ENCODE measurements at places on chromosomes 12 and 14. TPM values are rescaled to one million over a fixed set of nuclear protein-coding genes. Genes with fewer than 3 reads are reported as not detected.
A peak's percentile ranks its signal among the peaks of the same experiment; 100 is the strongest.

GLT1D1 gene
- total RNA-seq: 1.4 TPM

DNAI7 gene
- total RNA-seq: 1.2 TPM

OAS1 gene
- 26.8 TPM for total RNA-seq

IGFBP6 gene
- total RNA-seq: 86.0 TPM

CS gene
- 180 TPM for total RNA-seq

ASPG gene
- total RNA-seq: 29.4 TPM

GALNT8 gene
- total RNA-seq: 0.72 TPM

TAS2R8 gene
- not detected for total RNA-seq

TMEM132D gene
- total RNA-seq: 0.64 TPM

GRCh38 chr12:21638054-21638891 is 19.4 kb downstream of the LDHB start:
- no peak overlapping the region for H3K27ac ChIP-seq
- H3K27me3 ChIP-seq: no peaks in the 10 kb centered on the region
- H3K4me1 ChIP-seq: peaks cover 3% of the 10 kb centered on the region
- H3K4me3 ChIP-seq: no peak overlapping the region
- peaks cover 42% of the 10 kb centered on the region for H3K36me3 ChIP-seq

DNA sequence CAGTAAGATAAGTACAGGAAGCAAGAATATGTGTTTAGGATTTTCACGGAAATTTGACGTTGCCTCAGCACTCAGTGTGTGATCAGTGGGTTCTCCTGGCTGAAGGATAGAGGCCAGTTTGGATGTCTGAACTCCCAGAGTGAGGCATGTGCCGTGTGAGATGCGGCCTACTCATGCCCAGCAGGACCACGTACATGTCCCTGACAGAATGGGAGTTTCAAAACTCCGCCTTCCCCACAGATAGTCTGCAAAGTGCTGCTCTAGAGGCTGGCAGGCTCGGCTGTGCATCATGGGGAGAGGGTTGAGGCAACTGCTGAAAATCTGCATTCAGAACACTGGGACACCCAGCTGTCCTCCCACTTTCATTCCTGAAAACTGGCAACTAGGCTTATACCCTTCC is 58.3 kb downstream of the NINJ2 start:
- peaks cover 25% of the 10 kb centered on the region for H3K4me1 ChIP-seq
- no peak for DNase-seq
- no peak overlapping the region for H3K4me3 ChIP-seq
- no peaks in the 10 kb centered on the region for H3K36me3 ChIP-seq
- no peaks in the 10 kb centered on the region for H3K27me3 ChIP-seq

- DNase-seq: no peak
- H3K27ac ChIP-seq: no peak overlapping the region
- H3K4me1 ChIP-seq: peaks cover 43% of the 10 kb centered on the region
- H3K27me3 ChIP-seq: peaks cover 37% of the 10 kb centered on the region
- H3K4me3 ChIP-seq: no peak overlapping the region
Observed at GRCh38 chr12:6826734-6827436, 1.3 kb upstream of the P3H3 start.

GRCh38 chr14:95216008-95216407 is 58.7 kb upstream of the DICER1 start:
- no peaks in the 10 kb centered on the region for H3K36me3 ChIP-seq
- H3K27me3 ChIP-seq: no peaks in the 10 kb centered on the region
- no peak overlapping the region for H3K4me3 ChIP-seq
- no peak for DNase-seq

DNA sequence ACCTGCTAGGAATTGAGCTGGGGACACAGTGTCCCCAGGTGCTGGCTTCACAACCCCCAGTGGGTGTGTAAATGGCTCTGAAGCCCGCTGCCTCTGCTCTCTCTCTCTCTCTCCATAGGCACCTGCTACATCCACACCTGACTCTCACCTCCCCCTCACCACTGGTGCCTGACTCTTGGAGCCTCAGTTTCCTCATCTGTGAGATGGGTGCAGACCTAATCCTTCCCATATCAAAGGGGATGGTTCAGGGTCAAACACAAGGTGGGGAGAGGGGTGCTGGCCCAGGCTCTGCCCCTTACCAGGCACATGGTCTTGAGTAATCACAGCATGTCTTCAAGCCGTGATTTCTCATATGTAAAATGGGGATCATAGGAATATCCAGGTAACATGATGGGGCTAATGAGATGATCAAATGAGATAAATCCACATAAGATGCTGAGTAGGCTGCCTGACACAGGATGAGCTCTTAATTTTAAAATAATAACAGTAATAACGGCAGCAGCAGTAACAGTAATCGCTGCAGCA is 37.6 kb downstream of the TESC start:
- no peaks in the 10 kb centered on the region for H3K27me3 ChIP-seq
- no peak for DNase-seq
- peaks cover 10% of the 10 kb centered on the region for H3K4me1 ChIP-seq
- H3K27ac ChIP-seq: no peak overlapping the region
- H3K4me3 ChIP-seq: no peak overlapping the region

DNA sequence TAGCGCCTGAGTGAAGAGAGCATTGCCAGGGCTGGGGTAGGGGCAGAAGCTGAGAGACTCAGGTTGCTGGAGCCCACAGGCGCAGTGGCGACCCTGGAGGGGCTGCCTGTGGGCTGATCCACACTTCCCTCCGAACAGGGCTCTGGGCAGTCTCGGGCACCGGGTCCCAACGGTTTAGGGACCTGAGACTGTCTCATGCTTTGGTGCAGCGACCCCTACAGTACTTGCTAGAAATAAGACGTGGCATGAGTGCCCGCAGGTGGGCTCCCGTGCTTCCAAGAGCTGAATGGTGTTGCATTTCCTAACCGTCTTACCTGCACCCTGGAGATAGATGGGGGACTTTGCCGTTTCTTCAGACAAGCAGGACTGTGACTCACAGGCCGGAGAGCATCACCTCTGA is 57.4 kb downstream of the AACS start:
- no peak for DNase-seq
- H3K4me3 ChIP-seq: no peak overlapping the region
- H3K27ac ChIP-seq: no peak overlapping the region
- peaks cover 41% of the 10 kb centered on the region for H3K36me3 ChIP-seq

GRCh38 chr14:84446250-84446649 is 1083.7 kb upstream of the FLRT2 start:
- no peak overlapping the region for H3K4me3 ChIP-seq
- no peaks in the 10 kb centered on the region for H3K4me1 ChIP-seq
- H3K36me3 ChIP-seq: no peaks in the 10 kb centered on the region
- no peaks in the 10 kb centered on the region for H3K27me3 ChIP-seq
- H3K27ac ChIP-seq: no peak overlapping the region

DNA sequence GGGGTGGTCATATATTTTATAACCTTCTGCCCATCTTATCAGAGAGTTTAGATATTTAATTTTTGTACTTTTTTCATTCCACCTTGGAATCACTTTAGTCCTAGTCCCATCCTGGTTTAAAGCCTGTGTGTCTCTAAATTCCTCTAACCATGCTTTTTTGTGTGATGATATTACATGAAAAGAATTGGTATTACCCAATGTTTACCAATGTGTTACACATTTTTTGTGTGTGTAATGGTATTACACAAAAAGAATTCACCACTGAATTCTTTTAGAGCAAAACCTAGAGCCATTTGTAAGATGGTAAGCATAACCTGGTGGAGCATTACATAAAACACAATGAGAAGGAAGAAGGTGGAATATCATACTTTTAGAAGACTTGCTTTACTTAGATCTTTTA is 77.5 kb downstream of the FAR2 start:
- H3K36me3 ChIP-seq: no peaks in the 10 kb centered on the region
- no peaks in the 10 kb centered on the region for H3K27me3 ChIP-seq
- DNase-seq: no peak
- no peak overlapping the region for H3K27ac ChIP-seq
- no peak overlapping the region for H3K4me3 ChIP-seq
- no peaks in the 10 kb centered on the region for H3K4me1 ChIP-seq

GRCh38 chr14:89060191-89060590 is 235.7 kb downstream of the TTC8 start:
- no peak overlapping the region for H3K4me3 ChIP-seq
- no peak for DNase-seq
- H3K36me3 ChIP-seq: no peaks in the 10 kb centered on the region
- peaks cover 7% of the 10 kb centered on the region for H3K27me3 ChIP-seq
- H3K4me1 ChIP-seq: no peaks in the 10 kb centered on the region

DNA sequence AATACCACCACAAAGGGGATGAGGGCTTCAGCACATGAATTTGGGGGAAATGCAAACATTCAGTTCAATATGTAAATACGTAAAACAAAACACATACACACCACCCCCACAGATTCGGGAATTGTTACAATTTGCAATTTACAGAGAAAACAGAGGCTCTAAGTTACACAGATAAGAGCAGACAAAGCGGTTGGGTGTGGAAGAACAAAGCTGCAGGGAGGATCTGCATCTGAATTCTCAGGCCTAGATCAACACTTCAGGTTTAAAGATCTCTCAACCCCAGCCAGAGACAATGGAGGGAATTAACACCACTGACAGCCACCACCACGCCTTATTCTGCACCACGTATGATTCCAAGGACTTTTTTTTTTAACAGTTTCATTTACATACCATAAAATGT is 375.5 kb downstream of the BCL11B start:
- H3K27me3 ChIP-seq: no peaks in the 10 kb centered on the region
- peaks cover 4% of the 10 kb centered on the region for H3K4me1 ChIP-seq
- DNase-seq: no peak

GRCh38 chr14:68509188-68509983 is 283.5 kb downstream of the ZFP36L1 start:
- H3K27ac ChIP-seq: peak overlapping the region; percentile 78
- DNase-seq: no peak
- no peaks in the 10 kb centered on the region for H3K36me3 ChIP-seq
- no peak overlapping the region for H3K4me3 ChIP-seq

DNA sequence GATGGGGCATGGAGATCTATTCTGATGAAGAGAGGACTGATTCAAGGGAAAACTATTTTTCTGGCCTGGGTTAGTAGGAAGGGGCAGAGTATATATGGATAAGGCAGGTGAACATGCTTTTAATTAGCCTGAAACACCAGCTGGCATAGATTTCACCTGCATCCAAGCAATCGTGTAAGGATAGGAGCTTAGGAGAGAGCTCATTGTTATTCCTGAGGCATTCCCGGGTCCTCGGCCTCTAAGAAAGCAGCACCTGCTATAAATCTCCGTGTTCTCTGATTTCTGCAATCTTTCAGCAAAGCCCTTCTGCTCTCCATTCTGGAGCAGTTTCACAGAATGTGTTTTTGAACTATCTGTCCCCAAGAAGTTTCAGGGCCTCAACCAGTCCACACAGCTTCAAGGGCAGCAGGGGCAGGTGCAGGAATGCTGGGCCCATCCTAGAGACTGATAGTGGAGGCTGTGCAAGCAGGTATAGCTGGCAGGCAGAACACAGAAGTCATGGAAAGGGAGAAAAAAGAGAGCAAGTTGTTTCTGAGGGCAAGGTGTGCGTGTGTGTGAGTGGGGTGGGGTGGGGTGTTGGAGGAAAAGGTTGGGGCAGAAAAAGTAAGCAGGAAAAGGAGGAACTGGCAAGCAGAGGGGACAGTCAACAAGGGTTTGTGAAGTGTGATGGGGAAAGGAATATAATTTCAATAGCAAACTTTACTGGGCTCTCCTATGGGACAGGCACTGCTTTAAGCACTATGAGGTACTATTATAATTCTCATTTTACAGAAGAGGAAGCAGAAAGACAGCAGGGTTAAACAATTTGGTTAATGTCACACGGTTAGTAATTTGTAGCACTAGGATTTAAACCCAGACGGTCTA is 203.7 kb upstream of the SSTR1 start:
- no peaks in the 10 kb centered on the region for H3K4me1 ChIP-seq
- no peaks in the 10 kb centered on the region for H3K27me3 ChIP-seq
- no peak overlapping the region for H3K27ac ChIP-seq

DNA sequence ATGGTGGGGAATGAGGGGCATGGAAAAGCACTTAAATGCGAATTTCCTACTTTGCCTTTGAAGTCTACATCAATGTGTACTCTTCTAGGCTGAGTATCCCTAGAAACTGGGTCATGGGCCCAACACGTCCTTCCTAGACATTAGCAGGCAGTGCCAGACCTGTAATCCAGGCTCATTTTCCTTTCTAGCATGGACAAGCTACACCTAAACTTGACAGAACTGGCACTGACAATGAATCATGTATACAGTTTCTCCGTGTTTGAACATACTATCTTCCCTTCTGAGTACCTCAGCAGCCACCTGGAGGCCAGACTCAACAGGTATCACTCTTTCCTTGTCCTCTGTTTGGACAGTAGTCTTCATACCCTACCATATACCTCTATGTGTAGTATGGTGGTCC is 25.8 kb upstream of the PDE1B start:
- peaks cover 7% of the 10 kb centered on the region for H3K4me1 ChIP-seq
- H3K36me3 ChIP-seq: peaks cover 14% of the 10 kb centered on the region
- no peak overlapping the region for H3K27ac ChIP-seq

GRCh38 chr12:90682398-90682797 is 272.6 kb downstream of the CCER1 start:
- no peaks in the 10 kb centered on the region for H3K36me3 ChIP-seq
- no peaks in the 10 kb centered on the region for H3K4me1 ChIP-seq
- no peaks in the 10 kb centered on the region for H3K27me3 ChIP-seq
- no peak overlapping the region for H3K27ac ChIP-seq
- no peak for DNase-seq

- H3K36me3 ChIP-seq: no peaks in the 10 kb centered on the region
- no peak overlapping the region for H3K27ac ChIP-seq
- no peak overlapping the region for H3K4me3 ChIP-seq
- no peak for DNase-seq
Observed at GRCh38 chr12:33770652-33771051, 251.6 kb upstream of the ALG10 start.

DNA sequence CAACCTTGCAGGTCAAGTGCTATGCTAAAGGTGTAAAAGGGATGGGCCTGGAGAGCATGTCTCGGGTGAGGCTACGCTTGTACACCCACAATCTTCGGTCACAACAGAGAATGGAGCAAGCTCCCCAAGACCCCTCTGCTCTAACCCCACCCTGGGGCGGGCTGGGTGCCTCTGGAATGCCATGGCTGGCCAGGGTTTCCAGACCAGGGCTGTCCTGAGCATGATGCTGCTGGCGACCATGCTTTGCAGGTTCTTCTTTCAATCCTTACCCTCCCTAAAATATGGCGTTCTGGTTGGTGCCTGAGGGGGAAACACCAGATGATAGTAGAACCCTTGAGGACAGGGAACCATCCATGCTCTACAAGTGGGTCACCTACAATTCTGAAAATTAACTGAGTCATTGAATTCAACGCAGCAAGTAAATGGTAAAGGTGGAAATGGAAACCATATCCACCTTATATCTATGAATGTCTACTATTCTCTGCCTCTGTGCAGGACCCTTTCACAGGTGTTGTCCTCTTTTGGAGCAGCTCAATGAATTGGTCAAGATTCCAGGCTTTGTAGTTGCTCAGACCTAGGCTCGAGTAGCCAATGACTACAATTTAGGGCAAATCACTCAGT is 111.6 kb upstream of the EGLN3 start:
- H3K27ac ChIP-seq: no peak overlapping the region
- H3K4me1 ChIP-seq: peaks cover 25% of the 10 kb centered on the region
- no peaks in the 10 kb centered on the region for H3K36me3 ChIP-seq
- no peak overlapping the region for H3K4me3 ChIP-seq
